ENCODE measurements at places on chromosomes 5 and 9. TPM values are rescaled to one million over a fixed set of nuclear protein-coding genes. Genes with fewer than 3 reads are reported as not detected.
A peak's percentile ranks its signal among the peaks of the same experiment; 100 is the strongest.

- peak within 1 kb of the TSS; percentile 23 for H3K27ac ChIP-seq
- H3K27me3 ChIP-seq: no peaks in the 10 kb centered on the region
- peak within 1 kb of the TSS; percentile 18 for H3K4me3 ChIP-seq
- H3K36me3 ChIP-seq: no peaks in the 10 kb centered on the region
Measured at GRCh38 chr9:129752900-129753729, at the start of gene PTGES. PTGES (minus strand) TSS chr9:129753042; CDS start chr9:129753012, 30 bp downstream.

DNA sequence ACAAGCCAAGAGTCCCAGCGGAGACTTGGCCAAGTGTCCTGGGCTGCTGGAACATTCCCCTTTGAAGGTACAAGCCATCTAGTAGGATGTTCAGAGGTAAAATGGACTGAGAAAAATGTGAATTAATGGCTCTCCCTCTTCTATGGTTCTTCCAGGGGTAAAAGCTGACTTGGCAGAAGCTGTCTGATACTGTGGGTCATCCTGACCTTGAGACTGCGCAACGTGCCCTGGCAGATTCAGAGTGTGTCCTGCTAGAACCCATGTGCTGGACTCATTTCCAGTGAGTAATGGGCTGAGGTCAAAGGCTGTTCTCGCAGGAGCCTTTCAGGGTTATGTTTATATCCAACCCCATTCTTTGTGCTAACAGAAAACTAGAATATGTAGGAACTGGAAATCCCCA is 423.0 kb upstream of the CD180 start:
- no peaks in the 10 kb centered on the region for H3K36me3 ChIP-seq
- no peaks in the 10 kb centered on the region for H3K27me3 ChIP-seq
- no peak overlapping the region for H3K4me3 ChIP-seq
- no peak overlapping the region for H3K27ac ChIP-seq
- peaks cover 6% of the 10 kb centered on the region for H3K4me1 ChIP-seq
- no peak for DNase-seq

DNA sequence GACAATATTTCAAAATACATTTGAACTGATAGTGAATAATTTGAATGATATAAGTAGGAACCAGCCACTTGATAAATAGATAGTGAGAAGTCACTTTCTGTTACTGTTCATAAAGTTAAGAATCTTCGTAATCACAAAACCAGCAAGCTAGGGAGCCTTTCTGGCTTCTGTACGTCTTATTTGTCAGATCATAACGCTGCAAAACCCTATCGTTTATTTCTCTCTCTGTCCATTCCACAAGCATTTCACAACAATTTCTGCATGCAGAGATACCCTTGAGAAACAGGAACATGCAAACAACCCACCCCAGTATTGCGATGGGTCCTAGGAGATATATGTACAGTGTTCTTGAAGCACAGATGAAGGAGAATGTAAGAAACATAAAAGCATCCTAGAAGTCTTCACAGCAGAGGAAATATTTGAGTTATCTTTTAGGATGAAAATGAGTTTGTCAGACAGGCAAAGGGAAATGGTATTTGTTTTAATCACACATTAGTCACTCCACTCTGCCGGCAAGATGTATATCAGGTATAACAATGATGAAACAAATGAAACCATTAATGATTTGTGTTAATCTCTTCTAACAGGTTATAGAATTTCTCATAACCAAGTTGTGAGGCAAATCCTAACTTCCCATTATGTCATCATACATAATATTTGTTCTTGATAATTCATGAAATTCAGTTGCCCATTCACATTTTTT is 668.7 kb upstream of the FTMT start:
- no peak overlapping the region for H3K4me3 ChIP-seq
- no peaks in the 10 kb centered on the region for H3K27me3 ChIP-seq
- no peak overlapping the region for H3K27ac ChIP-seq

- H3K27ac ChIP-seq: no peak overlapping the region
- H3K36me3 ChIP-seq: no peaks in the 10 kb centered on the region
- no peaks in the 10 kb centered on the region for H3K27me3 ChIP-seq
- DNase-seq: no peak
- no peaks in the 10 kb centered on the region for H3K4me1 ChIP-seq
Measured at GRCh38 chr9:84339503-84339902, 1.1 kb downstream of the SLC28A3 start.

DNA sequence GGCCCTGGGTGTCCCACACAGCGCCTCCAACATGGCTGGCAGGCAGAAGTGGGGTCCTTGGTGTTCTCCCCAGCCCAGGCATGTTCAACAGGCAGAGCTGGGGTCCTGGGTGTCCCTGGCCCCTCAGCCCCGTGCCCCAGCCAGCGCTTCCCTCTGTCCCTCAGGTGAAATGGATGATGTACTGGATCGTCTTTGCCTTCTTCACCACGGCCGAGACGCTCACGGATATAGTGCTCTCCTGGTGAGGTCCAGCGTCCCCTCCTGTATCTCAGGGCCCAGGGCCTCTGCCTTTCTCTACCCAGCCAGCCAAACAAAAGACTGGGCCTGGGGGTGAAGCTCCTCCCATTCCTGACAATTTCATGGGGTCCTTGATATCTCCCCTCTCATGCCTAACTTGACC is 2.4 kb downstream of the REEP2 start:
- no peak for DNase-seq
- H3K27ac ChIP-seq: no peak overlapping the region
- H3K4me3 ChIP-seq: no peak overlapping the region

DNA sequence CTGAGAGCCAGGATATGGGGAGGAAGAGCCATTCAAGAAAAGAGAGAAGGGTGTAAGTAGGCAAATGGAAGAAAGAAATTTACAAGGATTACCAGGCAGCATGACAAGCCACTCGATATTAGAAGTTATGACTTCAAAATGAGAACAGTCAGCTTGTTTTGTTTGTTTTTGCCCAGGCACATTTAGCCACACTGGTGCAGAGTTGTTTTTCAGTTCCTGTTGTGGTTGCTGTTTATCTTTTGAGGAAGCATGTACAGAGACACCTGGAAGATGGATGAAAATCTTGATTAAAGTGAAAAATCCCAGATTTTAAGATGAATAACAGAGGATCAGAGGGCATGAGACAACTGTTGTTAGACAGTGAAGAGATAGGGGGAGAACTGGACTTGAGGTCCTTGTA is 199.1 kb downstream of the MTRR start:
- H3K27ac ChIP-seq: no peak overlapping the region
- DNase-seq: no peak
- H3K27me3 ChIP-seq: no peaks in the 10 kb centered on the region
- H3K4me1 ChIP-seq: no peaks in the 10 kb centered on the region
- H3K36me3 ChIP-seq: no peaks in the 10 kb centered on the region
- no peak overlapping the region for H3K4me3 ChIP-seq

DNA sequence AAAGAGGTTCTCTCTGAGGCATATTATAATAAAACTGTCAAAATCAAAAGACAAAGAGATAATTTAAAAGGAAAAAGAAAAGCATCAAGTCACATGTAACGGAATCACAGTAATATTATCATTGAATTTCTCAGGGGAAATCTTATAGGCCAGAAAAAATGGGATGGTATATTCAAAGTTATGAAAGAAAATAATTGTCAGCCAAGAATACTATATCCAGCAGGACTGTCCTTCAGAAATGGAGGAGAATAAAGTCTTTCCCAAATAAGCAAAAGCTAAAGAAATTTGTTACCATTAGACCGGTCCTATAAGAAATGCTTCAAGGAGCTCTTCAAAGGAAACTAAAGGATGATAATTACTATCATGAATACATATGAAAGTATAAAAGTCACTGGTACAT is 342.0 kb upstream of the GRAMD2B start:
- no peak overlapping the region for H3K27ac ChIP-seq
- no peak for DNase-seq
- no peaks in the 10 kb centered on the region for H3K4me1 ChIP-seq
- H3K27me3 ChIP-seq: no peaks in the 10 kb centered on the region
- no peak overlapping the region for H3K4me3 ChIP-seq

- no peak overlapping the region for H3K27ac ChIP-seq
- no peak for DNase-seq
- H3K4me3 ChIP-seq: no peak overlapping the region
- no peaks in the 10 kb centered on the region for H3K36me3 ChIP-seq
Measured at GRCh38 chr5:135428586-135428985, 18.6 kb downstream of the DCANP1 start.

DNA sequence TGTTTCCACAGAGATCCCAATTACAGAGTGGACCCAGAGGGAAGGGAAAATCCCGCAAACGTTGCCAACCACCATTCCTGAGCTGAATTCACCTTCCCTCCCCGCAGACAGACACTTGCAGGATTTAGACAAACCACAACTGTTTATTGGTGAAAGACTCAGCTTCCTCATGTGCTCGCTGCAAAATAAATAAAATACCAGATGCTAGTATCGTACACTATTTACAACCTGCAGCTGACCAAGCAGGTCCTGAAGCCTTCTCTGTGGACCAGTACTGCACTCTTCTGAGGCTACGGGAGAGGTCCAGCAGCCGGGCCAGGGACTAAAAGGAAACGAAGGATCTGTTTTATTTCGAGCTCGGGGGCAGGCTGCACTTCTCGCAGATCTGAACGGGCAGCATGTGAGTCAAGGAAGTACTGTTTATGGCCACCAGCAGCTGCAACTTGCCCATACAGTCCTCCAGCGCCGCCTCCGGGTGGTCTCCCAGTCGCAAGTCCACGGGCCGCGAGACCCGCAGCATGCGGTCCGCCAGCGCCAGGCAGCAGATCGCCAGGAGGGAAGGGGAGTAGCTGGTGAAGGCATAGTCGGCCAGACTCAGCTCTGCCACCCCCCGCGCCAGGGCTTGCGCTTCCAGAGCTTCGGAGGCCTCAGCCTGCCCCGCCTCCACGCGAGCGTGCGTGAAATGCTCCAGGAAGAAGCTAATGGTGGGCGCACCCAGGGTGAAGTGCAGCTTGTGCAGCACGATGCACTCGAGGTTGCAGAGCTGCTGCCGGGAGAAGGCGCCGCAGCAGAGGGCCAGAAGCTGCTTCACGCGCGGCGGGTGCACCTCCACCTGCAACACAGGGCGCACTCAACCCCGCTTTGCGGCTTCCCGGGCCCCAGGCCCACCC is 2.1 kb downstream of the CCNO start:
- H3K36me3 ChIP-seq: no peaks in the 10 kb centered on the region
- H3K4me3 ChIP-seq: peak overlapping the region; percentile 11
- no peak for DNase-seq
- H3K27me3 ChIP-seq: peaks cover 91% of the 10 kb centered on the region

GRCh38 chr9:127664324-127664677 is 42.5 kb upstream of the CFAP157 start:
- peaks cover 14% of the 10 kb centered on the region for H3K36me3 ChIP-seq
- H3K4me3 ChIP-seq: no peak overlapping the region
- no peaks in the 10 kb centered on the region for H3K4me1 ChIP-seq
- no peaks in the 10 kb centered on the region for H3K27me3 ChIP-seq

- H3K27ac ChIP-seq: no peak overlapping the region
- H3K4me3 ChIP-seq: no peak overlapping the region
- DNase-seq: no peak
Measured at GRCh38 chr5:156522651-156523529, 195.9 kb downstream of the SGCD start.

GRCh38 chr5:167143716-167144115 is 1147.7 kb upstream of the WWC1 start:
- H3K4me3 ChIP-seq: no peak overlapping the region
- no peak overlapping the region for H3K27ac ChIP-seq
- H3K36me3 ChIP-seq: no peaks in the 10 kb centered on the region
- no peaks in the 10 kb centered on the region for H3K4me1 ChIP-seq

IL3 gene
- not detected for total RNA-seq

PCDHGB1 gene
- 5.0 TPM for total RNA-seq

IFNB1 gene
- not detected for total RNA-seq

CSF1R gene
- total RNA-seq: 21.9 TPM

NUTM2G gene
- not detected for total RNA-seq

ATG10 gene
- 6.4 TPM for total RNA-seq

All from sigmoid colon (tissue), 7 donors.